ENCODE measurements at places on chromosomes 2 and 18.

DNA sequence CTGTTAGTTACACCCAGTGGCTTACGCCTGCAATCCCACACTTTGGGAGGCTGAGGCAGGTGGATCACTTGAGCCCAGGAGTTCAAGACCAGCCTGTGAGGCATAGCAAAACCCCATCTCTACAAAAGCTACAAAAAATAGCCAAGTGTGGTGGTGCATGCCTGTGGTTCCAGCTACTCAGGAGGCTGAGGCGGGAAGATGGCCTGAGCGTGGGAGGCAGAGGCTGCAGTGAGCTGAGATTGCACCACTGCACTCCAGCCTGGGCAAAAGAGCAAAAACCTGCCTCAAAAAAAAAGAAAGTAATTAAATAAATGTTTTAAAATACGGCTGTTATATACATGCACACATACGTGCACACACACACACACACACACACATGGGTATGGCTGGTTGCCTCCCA lies 194.8 kb downstream of the HDAC4 start:
- no peak for DNase-seq

DNA sequence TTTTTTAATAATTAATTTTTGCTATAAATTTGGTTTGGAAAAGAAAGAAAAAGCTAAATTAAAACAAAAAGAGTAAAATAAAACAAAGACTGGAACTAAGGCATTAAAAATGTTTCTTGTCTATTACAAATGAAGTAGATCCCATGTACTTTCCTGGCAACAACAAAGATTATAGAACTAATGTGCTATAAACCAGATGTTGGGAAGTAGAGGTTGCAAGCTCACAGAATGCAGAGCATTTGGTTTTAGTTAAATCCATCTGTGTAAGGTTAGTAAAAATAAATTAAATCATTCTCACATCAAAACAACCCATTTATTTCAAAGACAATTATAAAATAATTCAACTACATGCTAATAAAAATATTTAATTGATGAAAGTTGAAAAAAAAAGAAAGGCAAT lies 157.2 kb upstream of the ZC3H15 start:
- DNase-seq: no peak

DNA sequence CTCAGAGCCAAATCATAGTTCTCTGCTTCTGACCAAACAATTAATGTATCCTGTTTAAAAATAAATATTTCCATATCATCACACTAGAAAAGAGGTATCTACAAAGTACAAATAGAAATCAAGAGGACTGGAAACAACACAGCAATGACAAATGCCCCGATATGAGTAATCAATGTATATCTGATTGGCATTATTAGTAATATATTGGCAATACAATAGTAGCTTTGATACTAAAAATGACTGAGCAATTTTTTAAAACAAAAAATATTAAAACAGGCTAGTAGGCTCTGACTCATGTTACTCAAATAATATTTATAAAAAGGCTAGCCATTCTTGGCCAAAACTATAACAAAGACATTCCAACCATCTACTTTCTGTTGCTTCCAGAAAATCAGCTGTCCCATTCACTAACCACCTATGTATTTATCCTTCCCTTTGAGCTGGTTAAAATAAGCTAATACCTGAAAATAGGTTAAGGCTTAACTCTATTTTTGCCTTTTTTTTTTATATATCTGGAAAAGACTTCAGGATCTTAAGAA lies 13.3 kb downstream of the PPP4R3B start:
- DNase-seq: no peak

- DNase-seq: no peak
Observed at GRCh38 chr2:49080681-49081080, 73.6 kb downstream of the FSHR start.

DNA sequence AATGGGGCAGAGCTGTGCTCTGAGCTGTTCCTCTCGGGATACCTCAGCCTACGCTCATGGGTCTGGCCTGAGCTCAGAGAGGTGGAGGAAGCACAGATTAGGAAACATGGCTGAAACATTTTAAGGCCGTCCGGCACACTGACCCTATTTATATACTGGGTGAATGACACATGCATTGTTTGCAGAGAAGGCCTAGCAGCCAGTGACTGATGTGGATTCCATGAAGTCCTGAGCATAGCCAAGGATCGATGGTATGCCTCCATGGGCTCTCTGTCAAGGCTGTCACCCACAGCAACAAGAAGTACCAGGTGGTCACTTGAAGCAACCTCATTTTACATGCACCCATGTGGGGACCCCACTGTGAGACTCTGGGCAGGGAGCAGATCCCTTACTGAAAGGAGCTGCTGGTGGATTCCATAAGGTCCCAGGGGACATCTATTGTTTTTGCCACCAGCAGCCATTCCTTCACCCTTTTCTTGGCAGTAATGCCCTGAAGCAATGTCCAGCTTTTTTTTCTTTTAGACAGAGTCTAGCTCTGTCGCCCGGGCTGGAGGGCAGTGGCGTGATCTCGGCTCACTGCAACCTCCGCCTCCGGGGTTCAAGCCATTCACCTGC lies 8.4 kb downstream of the PTMA start:
- no peak for DNase-seq

- DNase-seq: no peak
Observed at GRCh38 chr2:112920923-112921532, 10.1 kb downstream of the IL37 start.

DNA sequence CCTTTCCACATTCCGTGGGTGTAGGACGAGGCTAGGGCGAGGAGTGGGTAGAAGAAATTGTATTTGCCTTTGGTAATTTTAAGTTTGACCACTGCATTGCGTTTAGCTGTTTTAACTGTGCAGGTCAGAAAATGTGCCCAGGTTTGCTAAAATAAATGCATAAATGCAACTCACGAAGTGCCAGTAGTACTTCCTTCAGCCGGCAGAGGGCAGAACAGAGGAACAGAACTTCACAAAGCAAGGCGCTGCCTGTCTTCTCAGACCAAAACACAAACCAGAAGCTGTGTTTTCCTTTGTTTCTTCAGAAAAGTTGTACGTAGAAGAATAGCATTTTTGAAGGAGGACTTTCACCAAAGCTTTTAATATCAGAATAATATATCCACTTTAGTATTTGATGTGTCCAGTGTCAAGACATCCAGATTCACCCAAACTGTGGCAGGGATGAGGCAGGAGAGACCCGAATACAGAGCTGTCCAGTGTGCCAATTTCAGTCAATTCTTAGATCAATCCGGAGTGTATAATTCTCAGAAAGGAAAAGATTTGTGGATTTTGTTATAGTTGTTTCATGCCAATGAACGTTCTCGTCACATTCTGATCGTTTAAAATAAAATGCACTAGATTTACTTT lies 348.6 kb downstream of the DLGAP1 start:
- DNase-seq: peak; percentile 8

GRCh38 chr2:205642599-205643356 lies 39.5 kb upstream of the NRP2 start:
- DNase-seq: no peak

- no peak for DNase-seq
Observed at GRCh38 chr18:24259869-24260641, 121.2 kb downstream of the CABYR start.

- DNase-seq: peak; percentile 3
Observed at GRCh38 chr2:21317131-21317530, 193.4 kb downstream of the TDRD15 start.

DNA sequence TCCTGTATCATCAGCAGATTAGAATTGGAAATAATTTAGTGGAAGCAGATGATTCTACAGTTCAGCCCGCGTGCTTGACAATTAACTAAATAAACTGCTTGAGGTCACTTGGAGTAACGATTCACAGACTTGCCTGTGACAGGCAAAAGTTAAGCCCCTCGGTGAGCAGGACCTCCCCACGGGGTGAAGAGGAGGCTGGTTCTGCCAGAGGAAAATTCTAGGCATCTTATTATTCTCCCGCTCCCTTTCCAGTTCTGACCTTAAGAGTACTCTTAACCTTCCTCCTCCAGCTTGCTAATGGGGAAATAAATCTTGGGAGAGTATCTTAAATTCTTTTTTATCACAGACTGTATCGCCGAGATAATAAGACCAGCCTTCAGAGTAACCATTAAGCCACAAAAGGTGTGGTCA lies 169.7 kb upstream of the SMAD2 start:
- DNase-seq: no peak

DNA sequence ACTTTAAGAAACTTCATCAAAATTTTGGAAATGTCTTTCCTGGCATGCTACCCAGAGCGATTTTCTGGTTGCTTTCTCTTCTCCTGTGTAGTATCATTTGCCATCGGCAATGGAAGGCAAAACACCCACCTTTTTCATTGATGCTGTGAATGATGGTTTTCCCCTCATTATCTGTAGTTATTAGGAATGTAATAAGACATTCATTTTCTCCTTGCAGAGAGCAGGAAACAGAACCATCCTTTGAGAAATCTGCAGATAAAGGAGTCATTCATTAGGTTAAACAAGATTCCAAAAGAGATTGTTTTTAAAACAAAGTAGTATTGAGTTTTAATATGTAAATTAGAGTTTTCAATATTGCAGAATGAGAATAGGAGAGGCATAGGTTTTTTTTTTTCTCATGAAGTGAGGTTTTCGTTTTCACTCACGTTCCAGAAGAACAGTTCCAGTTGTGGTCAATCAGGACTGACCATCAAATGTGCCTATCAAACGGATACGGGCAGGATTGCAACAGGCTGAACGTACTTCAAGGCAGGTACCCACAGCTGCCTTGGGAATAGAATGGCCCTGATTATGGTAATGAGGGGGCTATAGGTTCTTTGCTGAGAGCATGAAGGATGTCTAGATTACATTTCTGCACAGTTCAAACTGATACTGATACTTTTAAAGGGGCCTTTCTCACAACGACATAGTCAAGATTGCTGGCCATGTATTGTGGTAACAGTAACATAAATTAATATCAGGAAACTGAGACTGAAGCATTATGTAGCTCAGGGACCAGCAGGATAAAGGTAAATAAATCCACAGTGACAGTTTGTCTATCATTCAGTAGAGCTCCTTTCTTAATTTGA lies 49.8 kb upstream of the PLA2R1 start:
- no peak for DNase-seq

- DNase-seq: no peak
Observed at GRCh38 chr2:96526615-96527285, 9.8 kb upstream of the ARID5A start.

- no peak for DNase-seq
Observed at GRCh38 chr2:5693287-5694201, 1.4 kb downstream of the SOX11 start.

DNA sequence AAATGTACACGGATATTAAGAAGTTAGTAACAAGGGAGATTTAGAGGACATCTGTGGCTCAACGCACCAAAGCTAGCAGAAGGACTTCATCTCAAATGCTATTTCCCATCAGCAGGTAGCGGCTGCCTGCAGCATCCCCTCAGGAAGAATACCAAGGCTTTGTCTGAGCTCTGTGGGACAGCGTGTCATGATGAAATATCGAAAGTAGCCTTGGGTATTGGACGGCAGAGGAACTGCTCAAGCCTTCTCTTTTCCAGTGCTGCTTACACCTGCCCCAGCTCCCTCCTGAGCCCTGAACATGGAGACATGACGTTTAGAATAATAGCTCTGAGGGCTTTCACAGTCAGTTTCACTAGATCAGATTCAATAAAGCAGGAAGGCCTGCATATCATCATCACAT lies 241.6 kb downstream of the SUCLG1 start:
- DNase-seq: no peak

- DNase-seq: no peak
Observed at GRCh38 chr2:233832869-233833311, 21.4 kb downstream of the HJURP start.

DNA sequence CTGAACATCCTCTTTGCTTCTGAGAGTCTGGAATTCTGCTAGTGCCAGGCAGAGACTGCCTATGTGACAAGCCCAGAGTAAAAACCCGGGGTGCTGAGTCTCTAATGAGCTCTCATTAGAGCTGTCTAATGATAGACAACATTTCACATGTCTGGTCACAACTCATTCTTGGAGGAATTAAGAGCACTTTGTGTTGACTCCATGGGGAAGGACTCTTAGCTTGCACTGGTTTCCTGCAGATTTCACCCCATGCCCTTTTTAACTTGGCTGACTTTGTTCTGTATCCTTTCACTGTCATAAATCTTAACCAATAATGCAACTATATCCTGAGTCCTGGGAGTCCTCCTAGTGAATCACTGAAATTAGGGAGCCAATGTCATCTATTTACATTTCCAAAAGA lies 33.5 kb downstream of the FBXO15 start:
- no peak for DNase-seq

GRCh38 chr2:127174136-127174535 lies 46.0 kb downstream of the CYP27C1 start:
- DNase-seq: no peak

- no peak for DNase-seq
Observed at GRCh38 chr2:227724394-227725039, at the start of gene SCYGR6. TSS of gene SCYGR6 (minus strand) at chr2:227724757. CDS start at chr2:227724757, 0 bp downstream.

DNA sequence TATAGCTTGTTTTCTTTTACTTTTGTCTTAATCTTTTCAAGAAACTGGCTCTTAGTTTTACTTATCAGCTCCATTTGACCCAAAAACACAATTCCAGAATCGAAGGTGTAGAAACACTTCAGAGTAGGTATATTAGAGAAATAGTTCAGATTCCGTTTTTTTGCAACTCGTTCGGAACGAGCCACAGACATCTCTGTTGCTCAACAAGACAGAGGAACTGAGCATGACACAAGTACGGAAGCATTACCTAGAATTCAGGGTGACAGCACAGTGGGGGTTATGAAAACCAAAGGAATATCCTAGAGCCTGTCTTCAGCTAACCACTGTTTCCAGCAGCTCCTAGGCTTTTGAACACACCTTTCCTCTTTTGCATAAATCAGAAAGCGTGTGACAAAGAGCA lies 5.0 kb downstream of the HRH4 start:
- DNase-seq: no peak

DNA sequence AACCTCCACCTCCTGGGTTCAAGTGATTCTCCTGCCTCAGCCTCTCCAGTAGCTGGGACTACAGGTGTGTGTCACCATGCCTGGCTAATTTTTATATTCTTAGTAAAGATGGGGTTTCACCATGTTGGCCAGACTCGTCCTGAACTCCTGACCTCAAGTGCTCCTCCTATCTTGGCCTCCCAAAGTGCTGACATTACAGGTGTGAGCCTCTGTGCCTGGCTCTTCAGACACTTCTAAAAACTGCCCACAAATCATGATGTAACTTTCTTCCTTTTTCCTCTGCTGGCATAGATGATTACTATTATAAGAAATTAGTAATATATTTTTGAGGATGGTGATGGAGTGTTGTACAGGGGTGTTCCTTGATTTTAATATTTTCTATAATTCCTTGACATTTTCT lies 6.0 kb downstream of the OSBPL6 start:
- no peak for DNase-seq

GRCh38 chr2:171878481-171878993 lies 15.5 kb downstream of the SLC25A12 start:
- no peak for DNase-seq

DNA sequence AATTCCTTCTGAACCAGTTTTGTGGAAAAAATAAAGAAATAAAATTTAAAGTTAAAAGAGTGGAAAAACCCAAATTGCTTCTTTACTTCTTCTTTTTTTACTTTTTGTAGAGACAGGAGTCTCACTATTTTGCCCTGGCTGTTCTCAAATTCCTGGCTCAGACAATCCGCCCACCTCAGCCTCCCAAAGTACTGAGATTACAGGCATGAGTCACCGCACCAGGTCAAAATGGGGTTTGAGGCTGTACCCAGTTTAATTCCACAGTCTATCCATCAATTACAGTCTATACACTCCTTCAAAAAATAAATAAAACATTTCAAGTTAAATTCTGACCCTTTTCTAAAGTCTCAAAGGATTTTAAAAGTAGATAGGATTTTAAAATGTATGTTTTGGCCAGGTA lies 120.3 kb downstream of the FAM161A start:
- no peak for DNase-seq

GRCh38 chr2:159148901-159149300 lies 137.6 kb downstream of the WDSUB1 start:
- DNase-seq: no peak
